ENCODE measurements at places on chromosomes 13 and 19.

DNA sequence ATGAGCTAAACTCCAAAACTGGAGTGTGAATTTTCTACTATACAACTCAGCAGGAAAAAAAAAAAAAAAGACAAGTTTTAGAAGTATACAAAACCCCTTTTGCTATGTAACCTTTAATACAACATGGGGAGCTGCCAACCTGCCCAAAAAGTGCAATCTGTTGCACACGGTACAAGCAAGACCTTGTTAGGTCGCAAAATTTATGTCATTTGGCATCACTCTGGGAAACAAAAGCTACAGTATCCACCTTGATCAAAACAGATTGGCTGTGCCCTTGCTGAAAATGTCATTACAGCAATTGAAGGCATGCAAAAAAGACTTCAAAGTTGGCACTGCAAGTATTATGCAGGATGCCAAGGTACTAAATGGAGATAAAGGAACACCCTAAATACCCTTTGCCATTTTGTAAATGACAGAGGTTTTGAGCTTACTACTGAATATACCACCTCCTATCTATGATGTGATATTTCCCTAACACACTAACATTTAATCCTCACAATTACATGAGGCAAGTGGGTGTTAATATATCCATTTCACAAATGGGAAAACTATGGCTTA is 150.1 kb downstream of the TBC1D4 start:
- no peak for DNase-seq

GRCh38 chr19:11138601-11139300 is 16.8 kb downstream of the SPC24 start:
- no peak for DNase-seq

DNA sequence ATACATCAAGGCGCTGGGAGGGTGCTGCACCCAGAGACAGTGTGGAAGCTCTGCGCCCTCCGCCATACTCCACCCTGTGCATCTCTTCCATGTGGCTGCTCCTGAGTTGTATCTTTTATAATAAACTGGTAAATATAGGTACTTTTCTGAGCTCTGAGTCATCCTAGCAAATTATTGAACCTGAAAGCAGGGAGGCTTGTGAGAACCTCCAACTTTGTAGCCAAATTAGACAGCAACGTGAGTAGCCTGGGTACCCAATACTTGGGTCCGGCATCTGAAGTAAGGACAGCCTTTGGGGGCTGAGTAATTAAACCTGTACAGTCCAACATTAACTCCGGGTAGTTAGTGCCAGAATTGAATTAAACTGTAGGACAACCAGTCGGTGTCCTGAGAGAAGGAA is 57.4 kb downstream of the RUBCNL start:
- DNase-seq: no peak

- no peak for DNase-seq
Observed at GRCh38 chr19:14979476-14980255, at the start of gene SLC1A6. Gene SLC1A6 (minus strand): TSS chr19:14979864. CDS start chr19:14972910, 6,954 bp downstream.

DNA sequence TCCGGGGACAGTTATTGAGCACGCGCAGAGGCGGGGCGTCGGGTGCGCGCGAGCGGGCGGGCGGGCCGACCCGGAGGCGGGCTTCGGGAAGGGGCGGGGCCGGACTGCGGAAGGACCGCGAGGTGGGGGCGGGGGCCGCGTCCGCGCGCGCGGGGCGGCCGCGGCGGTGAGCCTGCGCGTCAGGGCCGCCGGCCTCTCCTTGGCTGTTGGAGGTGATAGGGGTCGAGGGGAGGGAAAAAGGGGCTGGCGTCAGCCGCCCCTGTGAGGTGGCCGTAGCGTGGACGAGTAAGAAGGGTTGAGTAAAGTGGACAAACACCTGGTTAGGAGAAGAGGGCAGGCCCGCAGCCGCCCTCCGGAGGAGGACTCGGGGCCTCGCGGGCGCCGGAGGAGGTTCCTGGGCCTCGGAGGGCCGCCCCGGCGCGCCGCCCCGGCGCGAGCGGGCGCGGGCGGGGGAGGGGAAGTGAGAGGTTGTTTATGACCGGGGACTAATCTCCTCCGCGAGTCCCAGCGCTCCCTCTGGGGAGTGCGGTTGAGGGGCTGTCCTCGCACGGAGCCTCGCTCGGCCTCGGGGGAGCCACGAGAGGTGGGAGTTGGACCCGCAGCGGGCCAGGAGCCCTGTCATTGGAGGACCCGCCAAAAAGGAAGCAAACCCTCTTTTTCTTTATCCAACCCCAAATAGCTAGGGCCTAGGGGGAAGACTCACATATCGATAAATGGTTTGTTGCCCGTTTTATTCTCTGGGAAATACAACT is 547 bp upstream of the INTS6 start:
- DNase-seq: no peak

DNA sequence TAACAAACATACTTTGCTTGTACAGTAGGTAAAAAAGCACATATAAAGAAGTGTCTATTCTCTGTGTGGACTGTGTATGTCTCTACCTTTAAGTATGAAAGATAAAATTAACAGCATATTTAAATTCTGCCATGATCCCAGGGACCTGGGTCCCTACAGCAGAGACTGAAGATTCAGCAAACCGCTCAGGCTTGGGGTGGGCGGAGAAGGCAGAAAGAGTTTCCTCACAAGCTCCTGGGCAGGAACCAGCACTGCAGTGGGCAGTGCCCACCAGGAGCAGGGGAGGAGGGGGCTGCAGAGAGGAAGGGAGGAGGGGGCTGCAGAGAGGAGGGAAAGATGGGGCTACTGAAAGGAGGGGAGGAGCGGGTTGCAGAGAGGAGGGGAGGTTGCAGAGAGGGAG is 44.6 kb upstream of the GRTP1 start:
- DNase-seq: no peak

GRCh38 chr13:20101467-20102316 is 59.2 kb downstream of the GJA3 start:
- DNase-seq: no peak

- DNase-seq: no peak
Observed at GRCh38 chr13:92487238-92487637, 739.4 kb upstream of the GPC6 start.

DNA sequence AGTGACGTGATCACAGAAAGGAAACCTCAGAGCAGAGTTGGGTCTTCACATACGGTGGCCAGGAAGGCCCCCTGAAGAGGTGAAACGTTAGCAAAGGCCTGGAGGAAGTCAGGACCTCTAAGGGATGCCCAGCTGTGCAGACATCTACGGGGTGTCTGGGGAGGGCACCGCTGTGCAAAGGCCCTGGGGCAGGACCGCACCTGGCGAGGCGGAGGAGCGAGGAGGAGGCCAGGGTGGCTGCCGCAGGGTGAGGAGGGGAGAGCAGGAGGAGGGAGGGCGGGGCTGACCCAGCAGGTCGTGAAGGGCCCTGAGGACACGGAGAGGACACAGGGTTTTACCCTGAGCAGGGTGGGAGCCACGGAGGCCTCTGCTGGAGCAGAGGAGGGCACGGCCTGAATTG is 11.8 kb upstream of the MADCAM1 start:
- no peak for DNase-seq

DNA sequence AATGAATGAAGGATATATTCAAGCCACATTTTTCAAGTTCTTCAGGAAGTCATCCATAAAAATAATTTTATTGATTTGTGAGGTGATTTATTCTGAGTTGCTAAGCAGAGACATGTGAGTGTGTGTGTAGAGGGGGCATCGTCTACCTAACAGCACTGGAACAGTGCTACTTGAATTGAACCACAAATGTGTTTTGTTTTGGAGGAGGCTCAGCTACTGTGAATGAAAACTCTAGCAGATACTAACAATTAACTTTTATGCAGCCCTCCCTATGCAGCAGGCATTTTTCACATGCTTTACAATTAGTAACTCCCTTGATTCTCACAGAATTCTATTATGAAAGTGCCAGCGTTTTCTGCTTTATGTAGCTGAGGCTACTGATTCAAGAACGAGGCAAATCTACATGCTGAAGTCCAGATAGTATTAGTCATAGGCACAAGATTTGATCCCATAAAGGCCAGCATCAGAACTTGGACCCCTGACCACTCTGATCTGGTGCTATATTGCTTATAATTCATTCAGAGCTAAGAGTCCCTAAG is 103.7 kb downstream of the MYO16 start:
- DNase-seq: no peak

- no peak for DNase-seq
Observed at GRCh38 chr19:9808855-9809824, 9.7 kb downstream of the FBXL12 start.

- DNase-seq: no peak
Observed at GRCh38 chr19:47661611-47662010, 51.6 kb upstream of the EHD2 start.

DNA sequence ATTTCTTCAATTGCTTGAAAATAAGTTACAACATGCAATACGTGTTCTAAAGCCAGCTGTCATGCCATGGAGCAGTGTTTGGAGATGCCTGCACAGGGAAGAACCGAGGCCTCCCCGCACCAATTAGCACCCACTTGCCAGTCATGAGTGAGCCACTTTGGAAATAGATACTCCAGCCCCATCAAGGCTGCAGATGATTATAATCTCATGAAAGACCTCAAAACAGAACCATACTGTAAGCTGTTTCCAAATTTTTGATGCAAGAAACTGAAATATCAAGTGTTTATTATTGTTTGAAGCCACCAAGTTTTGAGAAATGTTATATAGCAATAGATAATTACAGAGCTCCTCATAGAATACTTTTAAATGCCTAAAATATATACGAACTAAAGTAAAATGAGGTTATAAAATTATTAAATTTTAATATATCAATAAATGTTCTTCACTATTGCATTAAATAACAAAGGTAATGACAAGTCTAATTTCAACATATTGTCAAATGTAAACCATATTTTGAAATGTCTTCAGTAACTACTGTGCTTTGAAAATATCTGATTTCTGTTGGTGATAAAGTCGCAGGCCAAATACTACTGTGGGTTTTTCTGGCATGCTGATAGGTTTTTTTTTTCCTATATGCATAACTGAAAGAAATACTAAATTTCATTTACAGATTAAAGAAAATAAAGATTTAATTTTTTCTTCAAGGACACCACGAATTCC is 43.0 kb downstream of the DIAPH3 start:
- DNase-seq: no peak

- no peak for DNase-seq
Observed at GRCh38 chr19:35126624-35126959, 8.3 kb downstream of the LGI4 start.

DNA sequence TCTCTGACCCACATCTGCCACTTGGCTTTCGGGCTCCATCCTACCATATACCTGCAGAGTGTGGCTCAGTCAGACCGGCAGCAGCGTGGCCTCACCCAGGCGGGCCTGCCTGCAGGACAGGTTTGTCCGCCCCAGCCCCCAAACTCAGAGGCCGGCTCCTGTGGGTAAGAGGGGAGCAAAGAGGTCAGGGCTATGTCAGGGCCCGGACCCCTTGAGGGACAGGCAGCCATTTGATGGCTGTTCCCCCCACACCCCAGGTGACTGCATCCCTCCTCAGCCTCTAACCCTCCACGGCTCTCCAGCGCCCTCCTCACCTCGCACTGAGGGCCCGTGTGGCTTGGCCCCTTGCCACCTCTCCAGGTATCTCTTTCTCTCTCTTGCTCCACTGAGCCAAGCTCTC is 12.3 kb upstream of the ZBTB32 start:
- no peak for DNase-seq

- no peak for DNase-seq
Observed at GRCh38 chr19:36101550-36102327, 9.2 kb upstream of the OVOL3 start.

DNA sequence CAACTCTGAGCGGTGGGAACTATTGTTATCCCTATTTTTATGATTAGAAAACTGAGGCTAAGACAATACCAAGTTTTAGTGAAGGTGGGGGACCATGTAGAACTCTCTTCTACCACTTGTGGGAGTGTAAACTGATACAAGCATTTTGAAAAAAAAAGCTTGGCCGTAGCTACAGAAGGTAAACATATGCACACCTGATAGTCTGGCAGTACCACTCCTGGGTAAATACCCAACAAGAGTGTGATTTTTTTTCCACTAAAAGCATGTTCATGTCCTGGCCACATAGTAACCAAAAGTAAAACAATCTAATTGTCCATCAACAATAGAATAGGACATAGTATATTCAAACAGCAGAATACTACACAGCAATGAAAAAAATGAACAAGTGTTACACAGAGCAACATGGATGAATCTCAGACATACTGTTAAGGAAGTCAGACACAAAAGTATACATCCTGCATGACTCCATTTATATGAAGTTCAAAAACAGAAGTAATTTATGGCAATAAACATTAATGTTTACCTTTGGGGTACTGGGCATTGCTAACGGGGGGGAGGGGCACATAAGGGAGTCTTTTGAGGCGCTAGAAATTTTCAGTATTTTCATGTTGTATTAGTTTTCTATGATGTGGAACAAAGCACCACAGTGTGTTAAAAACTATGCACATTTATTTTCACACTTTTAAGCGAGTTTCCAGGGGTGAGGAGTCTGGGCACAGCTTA is 6.4 kb upstream of the SPATA13 start:
- DNase-seq: no peak
